ENCODE measurements at places on chromosomes 1 and 21.

DNA sequence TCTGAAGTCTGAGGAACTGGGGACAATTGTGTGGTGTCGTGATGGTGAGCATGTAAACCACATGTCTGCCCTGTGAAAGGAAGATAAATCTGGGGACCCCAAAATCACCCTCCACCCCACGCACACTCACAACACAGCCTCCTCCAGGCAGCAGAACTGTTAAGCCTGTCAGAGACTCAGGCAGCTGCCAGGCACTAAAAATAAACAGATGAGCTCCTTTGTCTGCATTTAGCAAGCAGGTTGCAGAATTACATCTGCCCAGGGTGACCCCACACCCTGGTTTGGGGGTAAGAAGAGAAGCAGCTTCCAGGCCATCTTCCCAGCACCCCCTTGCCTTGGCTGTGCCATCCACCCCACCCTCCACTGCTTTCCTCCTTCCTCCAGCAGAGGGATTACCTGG, 119.1 kb upstream of the RUNX3 start:
- no peak for DNase-seq

GRCh38 chr1:112676543-112676942, 2.1 kb downstream of the MOV10 start:
- DNase-seq: no peak

- DNase-seq: no peak
These were observed 135.4 kb upstream of the C8B start for GRCh38 chr1:57101209-57101608.

- DNase-seq: no peak
These were observed 106.5 kb downstream of the HLCS start for GRCh38 chr21:36859744-36860501.

DNA sequence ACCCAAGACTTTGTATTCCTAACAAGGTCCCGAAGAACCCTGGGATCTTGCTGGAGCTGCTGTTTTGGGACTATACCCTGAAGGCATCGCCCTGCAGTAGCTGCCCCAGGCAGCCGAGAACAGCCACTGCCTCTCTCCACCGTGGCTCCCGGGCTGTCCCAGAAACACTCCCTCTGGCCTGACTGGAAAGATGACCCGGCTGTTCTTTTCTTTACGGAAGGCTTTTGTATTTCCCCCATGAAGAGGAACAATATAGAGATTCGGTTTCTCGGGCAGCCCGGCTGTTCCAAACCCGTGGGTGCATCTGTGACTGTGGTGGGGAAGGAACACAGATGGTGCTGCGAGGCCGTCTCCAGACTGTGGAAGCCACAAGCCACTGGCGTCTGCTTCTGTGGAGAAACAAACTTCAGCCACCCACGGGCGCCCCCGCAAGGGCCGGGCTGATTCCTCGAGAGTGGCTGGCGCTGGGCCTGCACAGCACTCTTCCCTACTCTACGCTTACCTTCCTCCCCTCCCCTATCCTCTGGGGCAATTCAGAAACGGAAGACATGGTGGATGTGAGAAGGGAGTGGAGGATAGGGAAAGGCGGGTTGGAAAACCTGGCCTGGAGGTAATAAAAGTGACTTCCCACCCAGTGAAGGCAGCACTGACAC, 33.7 kb upstream of the VASH2 start:
- no peak for DNase-seq
